ENCODE measurements at places on chromosomes 16 and 17.

DNA sequence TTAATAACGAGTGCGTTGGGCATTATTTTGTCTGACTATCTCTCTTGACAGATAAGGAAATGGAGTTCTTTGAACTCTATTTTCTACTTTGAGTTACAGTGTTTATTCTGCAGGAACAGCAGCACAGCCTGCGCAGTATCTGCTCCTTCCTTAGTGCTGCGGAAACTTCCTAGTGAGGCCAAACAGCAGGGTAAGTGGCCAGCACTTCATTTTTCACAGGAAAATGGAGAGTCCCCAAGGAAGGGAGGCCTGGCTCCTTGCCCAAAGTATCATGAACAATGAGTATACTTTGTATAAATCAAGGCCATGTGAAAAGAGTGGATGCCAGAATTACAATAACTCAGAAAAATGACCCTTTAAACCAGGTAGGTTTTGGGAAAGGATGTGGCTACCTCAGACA lies 140.6 kb downstream of the VPS53 start:
- H3K4me1 ChIP-seq = peaks cover 42% of the 10 kb centered on the region
- no peak for DNase-seq

DNA sequence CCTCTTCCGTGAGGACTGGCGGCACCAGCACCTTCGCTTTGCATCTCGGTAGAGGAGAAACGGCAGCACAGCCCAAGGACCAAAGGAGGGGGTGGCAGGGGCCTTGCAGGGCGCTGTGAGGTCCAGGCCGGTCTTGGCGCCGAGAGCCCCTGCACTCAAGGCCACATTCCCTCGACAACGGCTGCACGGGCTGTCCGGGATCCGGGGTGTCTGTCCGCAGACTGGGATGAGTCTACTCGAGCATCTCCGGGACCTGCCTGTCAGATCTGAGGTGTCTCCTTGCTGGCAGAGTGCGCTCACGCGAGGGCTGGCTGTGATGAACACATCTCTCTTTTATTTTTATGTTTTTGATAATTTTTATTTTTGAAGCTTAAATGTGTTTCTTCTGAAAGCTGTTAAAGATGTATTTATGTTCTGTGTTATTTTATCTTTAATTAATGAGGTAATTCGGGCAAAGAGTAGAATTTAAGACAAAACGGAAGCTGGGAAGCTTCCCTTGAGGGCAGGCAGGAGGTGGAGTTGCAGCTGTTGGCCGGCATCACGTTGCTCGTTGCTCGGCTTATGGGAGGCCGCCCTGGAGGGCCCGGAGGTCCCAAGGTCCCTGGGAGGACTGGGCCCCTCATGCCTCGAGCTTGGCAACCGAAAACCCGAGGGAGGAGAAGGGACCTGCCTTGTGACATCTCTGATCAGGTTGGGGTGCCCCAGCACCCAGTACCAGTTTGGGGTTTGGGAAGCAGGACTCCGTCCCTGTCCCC lies 4.3 kb downstream of the SOX8 start:
- DNase-seq = no peak
- H3K27me3 ChIP-seq = peaks cover 76% of the 10 kb centered on the region
- peaks cover 16% of the 10 kb centered on the region for H3K4me1 ChIP-seq
- no peaks in the 10 kb centered on the region for H3K36me3 ChIP-seq

DNA sequence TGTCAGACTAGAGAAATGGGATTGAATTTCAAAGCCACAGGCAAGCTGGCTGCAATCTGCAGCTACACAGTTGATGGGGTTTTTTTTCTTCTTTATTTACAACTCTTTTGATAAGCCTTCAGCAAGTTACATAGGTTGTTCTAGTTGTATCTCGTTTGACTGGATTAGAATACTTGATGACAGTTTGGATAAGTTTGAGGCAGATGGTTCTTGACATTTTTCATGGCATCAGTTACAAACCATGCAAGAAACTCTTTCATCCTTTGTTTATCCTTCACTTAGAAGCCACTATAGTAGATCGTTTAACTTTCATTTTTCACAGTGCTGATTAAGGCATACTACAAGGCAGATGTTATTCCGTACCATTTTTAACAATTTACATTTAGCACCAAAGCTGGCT lies 238.9 kb downstream of the TOX3 start:
- no peaks in the 10 kb centered on the region for H3K4me1 ChIP-seq
- no peak overlapping the region for H3K27ac ChIP-seq
- no peak for DNase-seq
- H3K4me3 ChIP-seq = no peak overlapping the region

DNA sequence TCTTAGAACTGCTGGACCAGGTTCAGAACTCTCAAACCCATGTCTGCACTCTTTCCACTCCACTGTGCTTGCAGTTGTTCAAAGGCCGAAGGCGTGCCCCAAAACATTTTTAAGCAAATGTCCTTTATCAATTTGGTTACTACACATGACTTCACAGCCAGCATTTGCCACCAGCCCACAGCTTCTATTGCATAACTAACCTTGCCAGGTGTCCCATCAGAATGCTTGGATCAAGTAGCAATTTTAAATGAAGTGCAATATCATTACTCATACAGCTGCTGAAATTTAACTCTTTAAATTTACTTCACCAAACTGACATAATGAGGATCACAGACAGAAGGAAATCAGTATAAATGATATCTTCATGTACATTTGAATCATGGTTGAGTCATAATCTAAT lies 29.8 kb upstream of the HS3ST3A1 start:
- H3K27me3 ChIP-seq = no peaks in the 10 kb centered on the region
- no peak overlapping the region for H3K27ac ChIP-seq
- no peaks in the 10 kb centered on the region for H3K36me3 ChIP-seq
- H3K4me1 ChIP-seq = no peaks in the 10 kb centered on the region

- DNase-seq = no peak
- H3K27me3 ChIP-seq = peaks cover 10% of the 10 kb centered on the region
- H3K27ac ChIP-seq = no peak overlapping the region
- H3K4me3 ChIP-seq = no peak overlapping the region
Observed at GRCh38 chr16:28294201-28294600, 1.9 kb downstream of the SBK1 start.

GRCh38 chr16:73669535-73670274 lies 621.8 kb upstream of the ZFHX3 start:
- H3K4me3 ChIP-seq = no peak overlapping the region
- no peaks in the 10 kb centered on the region for H3K4me1 ChIP-seq
- H3K36me3 ChIP-seq = no peaks in the 10 kb centered on the region
- no peak for DNase-seq
- no peak overlapping the region for H3K27ac ChIP-seq
- no peaks in the 10 kb centered on the region for H3K27me3 ChIP-seq

- no peaks in the 10 kb centered on the region for H3K4me1 ChIP-seq
- H3K36me3 ChIP-seq = no peaks in the 10 kb centered on the region
- no peaks in the 10 kb centered on the region for H3K27me3 ChIP-seq
- no peak for DNase-seq
Observed at GRCh38 chr16:85227946-85228862, 115.9 kb upstream of the CIBAR2 start.

DNA sequence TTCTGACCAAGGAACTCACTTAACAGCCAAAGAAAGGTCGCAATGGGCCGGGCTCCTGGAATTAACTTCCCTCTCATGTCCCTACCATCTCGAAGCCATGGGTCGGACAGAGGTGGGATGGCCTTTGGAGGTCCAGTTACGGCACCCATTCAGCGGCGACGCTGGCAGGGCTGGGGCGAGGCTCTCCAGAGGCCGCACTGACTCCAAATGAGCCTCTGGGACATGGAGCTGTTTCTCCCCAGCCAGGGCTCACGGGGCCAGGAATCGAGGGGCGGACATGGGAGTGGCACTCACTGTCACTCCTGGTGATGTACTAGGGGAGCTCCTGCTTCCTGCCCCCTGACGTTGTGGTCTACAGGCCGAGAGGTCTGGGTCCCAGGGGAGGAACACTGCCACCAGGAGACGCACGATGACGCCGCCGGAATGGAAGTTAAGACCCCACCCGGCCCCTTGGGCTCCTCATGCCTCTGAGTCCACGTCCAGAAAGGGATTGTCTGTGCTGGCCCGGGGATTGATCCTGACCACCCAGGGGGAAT lies 60.7 kb upstream of the METRNL start:
- H3K4me1 ChIP-seq = no peaks in the 10 kb centered on the region
- H3K4me3 ChIP-seq = no peak overlapping the region
- no peak overlapping the region for H3K27ac ChIP-seq
- peaks cover 8% of the 10 kb centered on the region for H3K36me3 ChIP-seq
- no peaks in the 10 kb centered on the region for H3K27me3 ChIP-seq

- no peak overlapping the region for H3K4me3 ChIP-seq
- no peaks in the 10 kb centered on the region for H3K36me3 ChIP-seq
- H3K4me1 ChIP-seq = no peaks in the 10 kb centered on the region
- no peak overlapping the region for H3K27ac ChIP-seq
- no peak for DNase-seq
- no peaks in the 10 kb centered on the region for H3K27me3 ChIP-seq
Observed at GRCh38 chr16:54873071-54873470, 57.6 kb upstream of the IRX5 start.

DNA sequence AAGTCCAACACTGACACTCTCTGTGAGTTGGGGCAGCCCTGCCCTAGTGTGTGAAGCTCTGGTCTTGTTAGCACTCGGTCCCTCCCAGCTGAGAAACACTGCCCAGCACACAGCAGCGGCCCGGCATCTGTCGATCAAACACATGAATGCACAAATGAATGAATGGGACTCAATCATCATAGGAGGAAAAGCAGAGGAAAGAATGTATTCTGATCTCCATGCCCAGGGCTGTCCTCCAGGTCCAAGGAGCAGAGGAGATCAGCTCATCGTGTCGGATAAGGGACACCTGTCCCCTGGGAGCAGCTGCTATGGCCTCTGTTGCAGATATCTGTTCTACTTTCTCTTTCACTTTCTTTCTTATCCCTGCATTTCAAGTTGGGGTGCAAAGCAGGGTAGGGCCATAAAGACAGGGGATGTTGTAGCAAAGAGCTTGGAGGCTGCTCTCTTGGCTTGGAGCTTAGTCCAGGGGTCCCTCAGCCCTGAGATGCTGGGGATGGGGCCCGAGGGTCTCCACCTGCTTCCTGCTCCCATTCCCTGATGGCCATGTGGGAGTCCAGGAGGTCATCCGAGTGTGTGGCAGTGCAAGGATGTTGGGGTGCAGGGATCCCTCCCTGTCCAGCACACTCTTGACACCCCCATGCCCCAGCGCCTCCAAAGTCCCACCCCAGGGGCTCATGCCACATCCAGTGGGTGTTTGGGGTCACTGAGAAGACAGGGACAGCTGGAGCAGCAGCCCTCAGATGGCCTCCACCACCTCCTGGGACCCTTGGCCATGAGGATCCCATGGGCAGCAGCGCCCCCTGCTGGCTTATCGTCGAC lies 88.2 kb downstream of the IRF8 start:
- no peak overlapping the region for H3K4me3 ChIP-seq
- peak overlapping the region; percentile 45 for H3K27ac ChIP-seq
- peak; percentile 73 for DNase-seq
- H3K4me1 ChIP-seq = peaks cover 44% of the 10 kb centered on the region

GRCh38 chr17:56350592-56350991 lies 197.3 kb downstream of the ANKFN1 start:
- H3K27me3 ChIP-seq = no peaks in the 10 kb centered on the region
- no peak for DNase-seq
- no peak overlapping the region for H3K27ac ChIP-seq
- H3K4me1 ChIP-seq = no peaks in the 10 kb centered on the region
- H3K36me3 ChIP-seq = no peaks in the 10 kb centered on the region

DNA sequence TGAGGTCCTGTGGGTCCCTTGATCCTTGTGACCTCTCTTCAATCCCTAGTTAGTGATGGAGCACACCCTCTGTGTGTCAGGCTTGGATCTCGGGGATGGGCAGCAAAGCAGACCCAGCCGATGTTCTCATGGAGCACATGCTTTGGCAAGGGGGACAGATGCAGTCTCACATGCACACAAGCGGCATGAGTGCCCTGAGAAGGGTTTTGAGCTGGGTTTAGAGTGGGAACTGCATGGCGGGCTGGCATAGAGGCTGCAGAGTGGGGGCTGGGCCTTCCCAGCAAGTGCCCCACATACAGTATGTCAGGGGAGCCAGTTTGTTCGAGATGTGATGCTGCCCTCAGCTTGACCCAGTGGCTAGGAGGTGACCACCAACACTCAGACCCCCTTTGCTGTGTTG lies 41.6 kb downstream of the B9D1 start:
- DNase-seq = peak; percentile 17
- no peaks in the 10 kb centered on the region for H3K27me3 ChIP-seq
- H3K4me1 ChIP-seq = peaks cover 22% of the 10 kb centered on the region
- H3K27ac ChIP-seq = no peak overlapping the region

DNA sequence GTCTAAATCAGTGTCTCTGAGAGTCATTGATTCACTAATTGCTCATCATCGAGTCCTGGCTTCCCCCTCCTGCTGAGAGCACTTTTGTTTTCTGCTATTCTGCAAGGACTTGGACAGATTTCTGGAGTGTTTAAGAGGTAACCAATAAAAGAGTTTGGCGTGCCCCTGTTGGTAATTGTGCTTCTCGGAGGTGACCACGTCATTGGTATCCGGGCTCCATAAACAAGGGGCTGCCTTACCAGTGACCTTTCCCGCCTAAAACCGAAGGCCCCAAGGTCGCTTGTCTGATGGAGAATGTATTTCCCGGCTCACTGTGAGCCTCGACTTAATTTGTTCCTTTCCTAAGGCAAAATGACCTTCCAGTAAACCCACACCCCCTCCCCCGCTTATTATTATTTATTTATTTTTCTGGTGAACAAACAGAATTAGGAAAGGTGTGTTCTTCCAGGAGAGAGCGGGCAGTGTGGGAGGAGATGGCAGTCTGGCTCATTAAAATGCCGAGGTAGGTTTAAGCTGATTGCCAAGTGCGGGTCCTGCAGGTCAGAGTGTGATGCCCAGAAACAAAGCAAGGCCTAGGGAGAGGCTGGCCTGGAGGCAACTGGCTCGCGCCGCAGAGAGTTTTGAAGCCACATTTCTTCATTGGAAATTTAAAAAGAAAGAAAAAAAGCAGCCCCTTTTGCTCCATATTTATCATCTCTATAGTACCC lies 30.2 kb downstream of the MSI2 start:
- H3K4me3 ChIP-seq = no peak overlapping the region
- peaks cover 6% of the 10 kb centered on the region for H3K36me3 ChIP-seq
- H3K4me1 ChIP-seq = peaks cover 23% of the 10 kb centered on the region

- peak overlapping the region; percentile 51 for H3K4me3 ChIP-seq
- no peaks in the 10 kb centered on the region for H3K27me3 ChIP-seq
- DNase-seq = peak; percentile 90
Observed at GRCh38 chr16:50273888-50274325, 7.6 kb downstream of the ADCY7 start.

GRCh38 chr17:62592341-62593099 lies 35.0 kb upstream of the MRC2 start:
- H3K4me1 ChIP-seq = no peaks in the 10 kb centered on the region
- no peak for DNase-seq
- H3K36me3 ChIP-seq = peaks cover 99% of the 10 kb centered on the region
- no peak overlapping the region for H3K27ac ChIP-seq

GRCh38 chr16:10979717-10980601 lies 35.6 kb downstream of the CLEC16A start:
- H3K36me3 ChIP-seq = no peaks in the 10 kb centered on the region
- H3K27me3 ChIP-seq = no peaks in the 10 kb centered on the region
- peaks cover 6% of the 10 kb centered on the region for H3K4me1 ChIP-seq
- H3K4me3 ChIP-seq = no peak overlapping the region
- peak overlapping the region; percentile 16 for H3K27ac ChIP-seq
- DNase-seq = no peak

GRCh38 chr17:50977487-50978159 lies 111.5 kb upstream of the TOB1 start:
- H3K27me3 ChIP-seq = no peaks in the 10 kb centered on the region
- H3K27ac ChIP-seq = no peak overlapping the region
- no peaks in the 10 kb centered on the region for H3K4me1 ChIP-seq
- no peak overlapping the region for H3K4me3 ChIP-seq
- peaks cover 50% of the 10 kb centered on the region for H3K36me3 ChIP-seq
